ENCODE measurements at places on chromosomes 6 and 20. TPM values are rescaled to one million over a fixed set of nuclear protein-coding genes. Genes with fewer than 3 reads are reported as not detected.

DNA sequence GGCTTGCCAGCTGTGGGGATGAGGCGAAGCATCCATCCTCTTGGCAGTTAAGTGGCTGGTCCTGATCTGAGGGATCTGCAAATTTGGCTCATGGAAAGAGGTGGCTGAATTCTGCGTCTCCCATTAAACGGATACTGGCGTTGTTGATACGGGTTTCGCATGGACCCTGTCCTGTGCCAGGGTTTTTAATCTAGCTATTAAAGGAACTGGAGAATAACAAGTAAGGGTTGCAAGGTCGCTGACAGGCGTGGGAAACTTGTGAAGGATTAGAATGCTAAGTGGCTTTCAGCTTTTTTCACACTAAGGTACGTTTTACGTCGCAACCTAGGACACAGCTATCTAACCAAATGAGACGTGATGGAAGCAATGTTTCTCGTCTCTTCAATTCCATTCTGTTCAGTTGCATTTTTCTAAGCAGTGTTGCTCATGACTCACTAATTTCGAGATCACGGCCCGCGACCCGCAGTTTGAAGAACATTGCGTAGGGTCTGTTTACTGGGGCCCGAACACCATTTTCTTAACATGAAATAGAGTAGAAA is 852 bp downstream of the GMNN start:
- H3K27ac ChIP-seq = peak overlapping the region; percentile 95
- no peaks in the 10 kb centered on the region for H3K27me3 ChIP-seq
- no peaks in the 10 kb centered on the region for H3K36me3 ChIP-seq
- H3K4me3 ChIP-seq = peak overlapping the region; percentile 81
- DNase-seq = no peak
- no peaks in the 10 kb centered on the region for H3K4me1 ChIP-seq

GRCh38 chr6:150224820-150225219 is 82.0 kb downstream of the PPP1R14C start:
- no peaks in the 10 kb centered on the region for H3K27me3 ChIP-seq
- H3K27ac ChIP-seq = no peak overlapping the region
- no peak overlapping the region for H3K4me3 ChIP-seq
- no peak for DNase-seq

GRCh38 chr20:22802296-22802695 is 217.9 kb upstream of the FOXA2 start:
- H3K36me3 ChIP-seq = no peaks in the 10 kb centered on the region
- H3K4me3 ChIP-seq = no peak overlapping the region
- H3K27me3 ChIP-seq = no peaks in the 10 kb centered on the region
- no peak for DNase-seq
- H3K27ac ChIP-seq = no peak overlapping the region

- no peak overlapping the region for H3K4me3 ChIP-seq
- no peaks in the 10 kb centered on the region for H3K27me3 ChIP-seq
- no peaks in the 10 kb centered on the region for H3K4me1 ChIP-seq
- H3K36me3 ChIP-seq = no peaks in the 10 kb centered on the region
- no peak overlapping the region for H3K27ac ChIP-seq
- no peak for DNase-seq
Measured at GRCh38 chr20:41344477-41344876, 3.9 kb downstream of the LPIN3 start.

- H3K27ac ChIP-seq = no peak overlapping the region
- H3K27me3 ChIP-seq = no peaks in the 10 kb centered on the region
- no peak for DNase-seq
- H3K4me1 ChIP-seq = peaks cover 7% of the 10 kb centered on the region
- H3K4me3 ChIP-seq = no peak overlapping the region
- H3K36me3 ChIP-seq = no peaks in the 10 kb centered on the region
Measured at GRCh38 chr6:108661430-108661829, 100.7 kb downstream of the FOXO3 start.

- no peaks in the 10 kb centered on the region for H3K27me3 ChIP-seq
- H3K4me3 ChIP-seq = no peak overlapping the region
Measured at GRCh38 chr20:17635332-17636244, 46.5 kb downstream of the RRBP1 start.

GRCh38 chr6:415087-415486 is 23.5 kb downstream of the IRF4 start:
- H3K4me1 ChIP-seq = no peaks in the 10 kb centered on the region
- DNase-seq = no peak
- H3K36me3 ChIP-seq = no peaks in the 10 kb centered on the region

DNA sequence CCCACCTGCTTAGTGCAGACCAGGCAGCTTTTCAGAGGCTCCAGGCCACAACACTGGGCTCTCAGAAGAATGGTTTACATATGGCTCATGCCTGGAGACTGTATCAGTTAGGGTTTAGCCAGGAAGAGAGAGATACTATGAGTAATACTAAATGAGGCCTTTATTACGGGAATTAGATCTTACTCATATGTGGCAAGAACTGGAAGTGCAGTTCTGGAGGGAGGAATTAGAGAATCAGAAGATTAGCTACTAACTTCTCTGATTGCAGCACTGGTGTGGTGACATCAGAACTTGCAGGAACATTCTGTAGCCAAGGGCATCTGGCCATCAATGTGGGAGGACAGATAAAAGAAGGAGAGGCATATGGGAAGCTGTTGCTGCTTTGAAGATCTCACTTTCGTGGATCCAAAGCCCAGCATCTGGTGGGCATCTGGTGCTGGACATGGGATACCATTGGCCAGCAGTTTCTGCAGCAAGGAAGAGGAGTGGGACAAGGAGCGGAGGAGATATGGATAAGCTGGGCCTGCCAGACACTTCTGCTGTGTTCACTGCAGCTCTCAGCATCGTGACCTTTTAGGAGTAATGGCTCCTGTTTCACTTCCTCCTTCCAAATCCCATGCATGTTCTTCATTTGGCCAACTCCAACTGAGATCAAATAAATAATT is 248.5 kb downstream of the BTBD3 start:
- no peaks in the 10 kb centered on the region for H3K36me3 ChIP-seq
- no peaks in the 10 kb centered on the region for H3K4me1 ChIP-seq
- no peaks in the 10 kb centered on the region for H3K27me3 ChIP-seq
- peak; percentile 33 for DNase-seq

DNA sequence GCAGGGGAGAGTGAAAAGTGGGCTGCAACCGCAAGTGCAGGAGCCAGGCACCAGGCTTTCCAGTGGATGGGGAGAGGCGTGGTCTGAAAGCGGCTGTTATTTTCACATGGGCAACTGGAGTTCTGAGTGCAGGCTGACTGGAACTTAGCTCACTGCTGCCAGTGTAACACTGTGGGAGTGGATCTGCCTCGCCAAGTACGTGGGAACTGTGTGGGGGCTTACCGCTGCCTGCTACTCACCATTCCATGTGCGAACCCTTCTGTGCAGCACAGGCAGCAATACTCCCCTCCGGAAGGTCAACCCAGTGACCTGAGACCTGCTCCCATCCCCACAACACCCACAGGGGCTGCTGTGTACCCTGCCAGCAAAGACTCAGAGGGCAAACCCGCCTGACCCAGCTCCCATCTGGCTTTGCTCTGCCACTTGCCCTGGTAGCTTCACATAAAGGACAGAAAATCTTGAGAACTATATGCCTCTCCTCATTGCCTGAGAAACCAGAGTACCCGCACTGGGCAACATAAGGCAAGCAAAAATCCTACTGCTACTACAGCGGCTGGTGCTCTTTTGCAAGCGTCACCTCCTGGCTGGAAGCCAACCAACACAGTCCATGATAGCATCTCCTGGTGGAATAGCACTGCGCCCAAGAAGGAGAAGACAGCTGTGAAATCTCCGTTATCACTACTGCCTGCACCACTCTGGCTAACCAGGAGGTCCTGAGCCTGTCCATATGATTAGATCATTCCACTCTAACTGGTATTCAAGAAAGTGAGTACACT is 54.4 kb upstream of the SIRPG start:
- no peak overlapping the region for H3K27ac ChIP-seq
- no peak for DNase-seq
- H3K36me3 ChIP-seq = no peaks in the 10 kb centered on the region
- H3K27me3 ChIP-seq = no peaks in the 10 kb centered on the region

DNA sequence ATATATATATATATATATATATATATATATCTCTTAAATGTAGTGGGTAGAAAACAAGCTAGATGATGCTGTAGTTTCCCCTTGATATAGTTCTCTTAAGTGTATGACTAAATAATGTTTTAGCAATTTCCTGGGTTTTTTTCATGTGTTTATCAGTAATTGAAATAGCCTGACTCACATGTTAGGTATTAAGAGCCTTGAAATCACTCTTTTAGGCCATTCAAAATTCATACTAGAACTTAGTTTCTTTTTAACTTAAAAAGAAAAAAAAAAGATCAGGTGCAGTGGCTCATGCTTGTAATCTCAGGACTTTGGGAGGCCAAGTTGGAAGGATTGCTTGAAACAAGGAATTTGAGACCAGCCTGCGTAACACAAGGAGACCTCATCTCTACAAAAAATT is 44.1 kb downstream of the NKX2-4 start:
- no peak overlapping the region for H3K27ac ChIP-seq
- no peaks in the 10 kb centered on the region for H3K4me1 ChIP-seq
- no peak for DNase-seq
- H3K36me3 ChIP-seq = peaks cover 5% of the 10 kb centered on the region

GRCh38 chr6:131937703-131938631 is 13.2 kb downstream of the CCN2 start:
- DNase-seq = no peak
- H3K27me3 ChIP-seq = no peaks in the 10 kb centered on the region
- no peaks in the 10 kb centered on the region for H3K36me3 ChIP-seq
- no peak overlapping the region for H3K27ac ChIP-seq
- no peaks in the 10 kb centered on the region for H3K4me1 ChIP-seq

GRCh38 chr6:4281341-4282293 is 146.2 kb upstream of the ECI2 start:
- H3K36me3 ChIP-seq = no peaks in the 10 kb centered on the region
- no peak overlapping the region for H3K27ac ChIP-seq
- no peaks in the 10 kb centered on the region for H3K27me3 ChIP-seq
- no peaks in the 10 kb centered on the region for H3K4me1 ChIP-seq
- peak overlapping the region; percentile 30 for H3K4me3 ChIP-seq
- peak; percentile 44 for DNase-seq

- H3K4me1 ChIP-seq = peaks cover 3% of the 10 kb centered on the region
- no peaks in the 10 kb centered on the region for H3K27me3 ChIP-seq
- DNase-seq = no peak
- no peak overlapping the region for H3K4me3 ChIP-seq
Measured at GRCh38 chr6:15299430-15300131, 53.7 kb downstream of the JARID2 start.

DNA sequence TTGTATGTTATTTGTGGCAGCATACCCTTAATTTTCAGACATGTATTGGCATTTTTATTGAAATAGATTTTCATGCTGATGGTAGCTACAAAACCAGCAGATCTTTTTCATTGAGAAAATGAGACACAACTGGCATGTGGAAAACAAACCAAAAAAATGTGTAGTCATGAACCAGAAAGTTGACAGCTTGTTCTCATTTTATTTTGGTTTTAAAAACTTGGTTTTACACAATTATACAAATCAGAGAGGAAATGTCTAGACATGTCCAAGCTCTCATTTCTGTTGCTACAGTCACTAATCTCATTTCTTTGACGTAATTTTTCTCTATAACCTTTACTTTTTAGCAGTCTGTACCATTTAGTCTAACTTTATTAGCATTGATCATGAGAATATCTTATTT is 85.4 kb downstream of the GRIK2 start:
- DNase-seq = no peak
- no peak overlapping the region for H3K4me3 ChIP-seq
- H3K4me1 ChIP-seq = no peaks in the 10 kb centered on the region
- no peaks in the 10 kb centered on the region for H3K36me3 ChIP-seq

GRCh38 chr20:60349418-60349817 is 391.2 kb downstream of the CDH26 start:
- no peak for DNase-seq
- no peak overlapping the region for H3K4me3 ChIP-seq
- H3K36me3 ChIP-seq = no peaks in the 10 kb centered on the region
- H3K27ac ChIP-seq = no peak overlapping the region
- H3K27me3 ChIP-seq = no peaks in the 10 kb centered on the region

GRCh38 chr20:50345712-50346373 is 155.2 kb downstream of the CEBPB start:
- H3K36me3 ChIP-seq = no peaks in the 10 kb centered on the region
- H3K4me1 ChIP-seq = no peaks in the 10 kb centered on the region
- peak overlapping the region; percentile 45 for H3K27ac ChIP-seq

- H3K36me3 ChIP-seq = no peaks in the 10 kb centered on the region
- no peak for DNase-seq
- no peaks in the 10 kb centered on the region for H3K27me3 ChIP-seq
Measured at GRCh38 chr6:11730641-11731040, 48.0 kb downstream of the ADTRP start.

DNA sequence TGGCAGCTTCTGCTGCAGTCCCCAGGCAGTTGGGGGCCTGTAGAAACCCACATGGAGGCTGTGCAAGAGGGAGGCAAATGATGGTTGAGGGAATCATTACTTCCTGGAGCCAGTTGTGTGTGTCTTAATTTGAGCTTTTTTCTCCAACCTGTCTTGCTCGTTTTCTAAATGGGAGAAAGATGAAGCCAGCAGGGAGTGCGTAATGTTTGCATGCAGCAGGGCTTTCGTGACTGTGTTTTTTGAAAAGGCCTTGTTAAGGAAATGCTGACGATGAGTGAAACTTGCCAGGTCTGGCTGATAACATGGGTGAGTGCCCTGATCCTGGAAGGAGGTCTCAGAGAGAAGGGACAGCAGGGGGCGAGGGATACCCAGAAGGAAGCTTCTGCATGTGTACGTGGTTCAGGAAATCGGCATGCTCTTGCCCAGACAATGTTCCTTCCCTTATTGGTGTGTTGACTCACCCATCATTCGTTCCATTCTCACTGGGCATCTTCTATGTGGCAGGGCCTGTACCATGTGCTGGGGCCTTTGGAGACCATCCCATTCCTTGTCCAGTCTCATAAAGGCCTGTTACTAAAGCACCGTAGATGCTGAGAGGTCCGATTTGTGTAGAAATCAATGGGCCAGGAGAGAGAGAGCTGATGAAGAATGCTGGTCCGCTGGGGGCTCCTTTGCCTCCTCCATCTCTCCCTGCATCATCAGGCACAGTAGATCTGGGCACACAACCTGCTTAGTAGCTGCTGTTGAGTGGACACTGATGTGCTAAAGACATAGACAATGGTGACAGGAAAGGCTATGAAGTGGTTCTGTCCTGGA is 27.4 kb downstream of the GLP1R start:
- H3K27ac ChIP-seq = no peak overlapping the region
- no peak overlapping the region for H3K4me3 ChIP-seq
- no peaks in the 10 kb centered on the region for H3K36me3 ChIP-seq

- H3K4me1 ChIP-seq = no peaks in the 10 kb centered on the region
- H3K36me3 ChIP-seq = no peaks in the 10 kb centered on the region
- no peaks in the 10 kb centered on the region for H3K27me3 ChIP-seq
- no peak overlapping the region for H3K27ac ChIP-seq
- H3K4me3 ChIP-seq = no peak overlapping the region
- DNase-seq = no peak
Measured at GRCh38 chr6:9140951-9141460, 705.7 kb upstream of the SLC35B3 start.

GRCh38 chr6:148203970-148204369 is 138.7 kb upstream of the SASH1 start:
- no peaks in the 10 kb centered on the region for H3K27me3 ChIP-seq
- no peaks in the 10 kb centered on the region for H3K36me3 ChIP-seq
- DNase-seq = no peak
- no peaks in the 10 kb centered on the region for H3K4me1 ChIP-seq

Gene NKX2-4
- not detected for total RNA-seq

Gene ZSCAN23
- 2.6 TPM for total RNA-seq

Gene TSBP1
- not detected for total RNA-seq

Gene MYLK2
- 0.20 TPM for total RNA-seq

Gene REM1
- 0.44 TPM for total RNA-seq

Gene MATN4
- total RNA-seq = 0.47 TPM

Gene MUC21
- total RNA-seq = not detected

Gene C6orf52
- 0.99 TPM for total RNA-seq

Gene RTEL1
- 34.9 TPM for total RNA-seq

Gene SLC26A8
- 0.27 TPM for total RNA-seq

Gene SNRNP48
- 13.8 TPM for total RNA-seq

Gene FAM209B
- not detected for total RNA-seq

Gene CGA
- not detected for total RNA-seq
